ENCODE measurements at places on chromosomes 2 and 18.

- no peak for DNase-seq
Measured at GRCh38 chr2:54570925-54571694, 115.0 kb downstream of the SPTBN1 start.

DNA sequence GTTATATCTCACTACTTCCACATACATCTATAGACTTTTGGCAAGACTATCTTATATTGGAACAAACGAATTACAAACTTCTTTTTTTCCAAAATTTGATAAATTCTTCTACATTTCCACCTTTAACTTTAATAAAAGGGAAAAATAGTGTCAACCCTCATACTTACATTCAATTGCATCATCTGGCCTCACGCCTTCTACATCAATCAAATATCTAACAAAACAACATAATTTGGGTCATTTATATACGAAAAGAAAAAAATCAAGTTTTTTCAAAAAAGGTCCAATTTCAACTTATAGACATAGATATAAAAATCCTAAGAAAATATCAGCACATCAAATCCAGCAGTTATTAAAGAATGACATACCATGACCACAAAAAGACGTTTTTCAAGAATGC is 12.9 kb downstream of the DUSP11 start:
- DNase-seq, result no peak

DNA sequence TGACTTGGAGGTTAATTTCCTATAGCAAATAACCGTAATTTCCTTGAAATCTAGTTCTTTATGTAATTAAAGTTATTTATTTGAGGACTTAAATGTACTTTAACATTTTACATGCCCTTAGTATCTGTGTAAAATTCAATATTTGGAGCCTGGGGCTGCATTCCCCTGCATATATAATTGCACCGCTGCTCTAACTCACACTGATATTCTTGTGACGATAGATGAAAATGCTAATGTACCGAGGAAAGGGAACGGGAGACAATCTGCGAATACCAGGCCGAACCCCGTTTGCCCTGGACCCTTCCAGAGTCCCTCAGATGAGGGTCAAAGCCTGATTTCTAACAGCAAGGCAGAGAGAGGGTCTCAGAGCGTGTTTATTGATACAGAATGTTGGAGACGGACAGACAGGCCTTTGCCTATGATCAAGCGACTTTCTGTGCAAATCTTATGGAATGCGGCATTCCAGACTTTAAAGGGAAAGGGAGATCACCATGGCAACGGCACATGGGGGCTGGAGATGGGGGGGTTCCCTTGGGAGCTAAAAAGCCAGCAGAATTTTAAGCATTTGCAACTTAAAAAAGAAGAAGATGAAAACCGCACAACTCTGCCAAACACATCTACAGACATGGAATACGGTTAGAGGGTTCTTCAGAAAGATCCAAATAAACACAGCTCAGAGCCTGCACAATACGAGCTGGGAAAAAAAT is 57.6 kb upstream of the TWIST2 start:
- DNase-seq, result no peak

- no peak for DNase-seq
Measured at GRCh38 chr2:50648041-50648700, 383.8 kb downstream of the NRXN1 start.

DNA sequence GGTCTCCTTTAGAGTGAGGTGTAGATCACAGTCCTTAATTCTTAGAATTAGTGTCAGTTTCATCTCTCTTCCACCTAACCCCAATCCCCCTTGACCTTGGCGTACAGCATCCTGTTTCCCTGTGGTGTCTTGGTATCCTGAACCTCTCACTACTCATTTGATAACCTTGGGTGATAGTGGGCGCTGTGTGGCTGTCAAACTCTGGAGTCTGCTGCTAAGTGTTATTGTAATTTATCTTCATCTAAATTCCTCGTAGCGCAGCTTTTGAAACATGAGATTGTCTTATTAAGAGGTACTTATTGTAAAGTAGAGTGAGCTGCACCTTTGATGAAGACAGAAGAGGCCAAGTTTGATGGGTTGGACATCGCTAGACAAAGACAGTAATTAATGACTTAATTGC is 222.6 kb upstream of the SPRED2 start:
- DNase-seq, result no peak

GRCh38 chr18:48919547-48919946 is 31.2 kb downstream of the SMAD7 start:
- no peak for DNase-seq

DNA sequence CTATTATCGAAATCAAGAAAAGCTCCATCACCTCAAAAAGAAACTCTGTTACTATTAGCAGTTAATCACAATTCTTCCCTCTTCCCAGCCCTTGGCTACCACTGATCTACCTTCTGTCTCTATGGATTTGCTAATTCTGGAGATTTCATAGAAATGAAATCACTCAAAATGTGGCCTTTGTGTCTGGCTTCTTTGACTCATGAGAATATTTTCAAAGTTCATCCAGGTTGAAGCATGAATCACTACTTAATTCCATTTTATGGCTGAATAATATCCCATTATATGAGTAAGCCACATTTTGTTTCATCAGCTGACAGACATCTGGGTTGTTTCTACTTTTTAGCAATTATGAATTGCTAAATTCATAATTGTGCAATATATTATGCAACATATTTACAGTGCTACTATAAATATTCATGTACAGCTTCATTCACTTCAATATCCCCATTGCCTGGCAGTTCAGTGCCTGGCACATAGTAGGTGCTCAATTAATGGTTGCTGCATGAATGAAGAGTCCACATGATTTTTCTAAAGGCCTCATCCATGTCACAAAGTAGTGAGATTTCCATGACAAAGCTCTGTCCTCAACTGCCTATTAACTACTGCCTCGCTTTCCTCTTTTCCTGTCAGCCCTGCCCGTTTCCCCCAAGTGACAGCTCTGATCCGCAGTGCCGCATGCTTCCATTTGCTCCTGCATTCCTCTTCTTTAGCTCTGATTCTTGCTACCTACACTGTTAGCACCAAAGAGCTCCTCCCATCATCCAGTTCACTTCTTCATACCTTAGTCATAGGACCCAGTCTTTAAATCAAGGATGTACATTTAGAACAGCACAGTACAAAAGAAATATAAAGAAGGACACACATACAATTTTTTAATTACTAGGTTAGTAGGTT is 32.8 kb downstream of the CCDC93 start:
- no peak for DNase-seq

DNA sequence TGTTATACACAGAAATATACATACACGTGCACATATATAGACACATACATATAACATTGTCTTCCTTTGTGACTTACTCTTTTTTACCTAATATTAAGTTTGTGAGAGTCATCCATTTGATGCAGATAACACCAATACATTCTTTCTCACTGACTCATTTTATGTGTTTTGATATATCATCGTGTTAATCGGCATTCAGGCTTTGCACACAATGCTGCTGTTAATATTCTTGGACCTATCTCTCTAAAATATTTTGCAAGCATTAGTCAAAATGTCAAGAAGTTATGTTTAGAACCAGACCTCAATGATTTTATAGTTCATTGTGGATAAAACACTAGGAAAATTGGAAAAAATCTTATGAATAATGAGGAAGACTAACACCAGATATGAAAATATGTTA is 441.1 kb downstream of the LRATD1 start:
- DNase-seq, result no peak

DNA sequence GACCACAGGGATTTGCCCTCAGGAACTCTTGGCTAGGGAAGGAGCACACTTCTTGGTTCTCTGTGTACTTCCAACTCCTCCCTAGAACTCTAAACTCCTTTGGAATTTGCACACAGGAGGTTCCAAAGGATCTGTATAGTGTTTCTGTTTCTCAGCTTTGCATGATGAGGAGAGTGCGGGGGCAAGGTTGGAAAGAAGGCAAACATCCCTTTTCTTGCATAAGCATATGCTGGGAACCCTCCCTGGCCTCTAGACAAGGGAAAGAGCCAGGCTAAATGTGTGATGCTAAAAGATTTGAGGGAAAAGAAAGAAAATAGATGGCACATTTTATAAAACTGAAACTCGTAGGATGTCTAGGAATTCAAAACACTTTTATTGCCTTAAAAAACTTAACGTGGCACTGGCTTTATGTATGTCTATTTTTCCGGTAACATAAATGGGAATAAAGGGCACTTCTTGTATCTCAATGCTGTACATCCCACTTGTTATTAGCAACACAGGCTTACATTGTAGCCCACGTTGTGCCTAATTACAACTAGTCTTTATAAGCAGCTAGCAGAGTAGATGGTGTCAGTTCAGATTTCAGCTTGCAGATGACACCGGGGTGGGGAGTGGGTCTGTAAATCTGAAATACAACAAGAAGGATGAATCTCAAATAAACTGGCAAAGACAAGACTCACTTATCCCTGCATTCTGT is 165.8 kb downstream of the GPD2 start:
- no peak for DNase-seq

GRCh38 chr2:105753380-105753779 is 8.7 kb downstream of the NCK2 start:
- no peak for DNase-seq

DNA sequence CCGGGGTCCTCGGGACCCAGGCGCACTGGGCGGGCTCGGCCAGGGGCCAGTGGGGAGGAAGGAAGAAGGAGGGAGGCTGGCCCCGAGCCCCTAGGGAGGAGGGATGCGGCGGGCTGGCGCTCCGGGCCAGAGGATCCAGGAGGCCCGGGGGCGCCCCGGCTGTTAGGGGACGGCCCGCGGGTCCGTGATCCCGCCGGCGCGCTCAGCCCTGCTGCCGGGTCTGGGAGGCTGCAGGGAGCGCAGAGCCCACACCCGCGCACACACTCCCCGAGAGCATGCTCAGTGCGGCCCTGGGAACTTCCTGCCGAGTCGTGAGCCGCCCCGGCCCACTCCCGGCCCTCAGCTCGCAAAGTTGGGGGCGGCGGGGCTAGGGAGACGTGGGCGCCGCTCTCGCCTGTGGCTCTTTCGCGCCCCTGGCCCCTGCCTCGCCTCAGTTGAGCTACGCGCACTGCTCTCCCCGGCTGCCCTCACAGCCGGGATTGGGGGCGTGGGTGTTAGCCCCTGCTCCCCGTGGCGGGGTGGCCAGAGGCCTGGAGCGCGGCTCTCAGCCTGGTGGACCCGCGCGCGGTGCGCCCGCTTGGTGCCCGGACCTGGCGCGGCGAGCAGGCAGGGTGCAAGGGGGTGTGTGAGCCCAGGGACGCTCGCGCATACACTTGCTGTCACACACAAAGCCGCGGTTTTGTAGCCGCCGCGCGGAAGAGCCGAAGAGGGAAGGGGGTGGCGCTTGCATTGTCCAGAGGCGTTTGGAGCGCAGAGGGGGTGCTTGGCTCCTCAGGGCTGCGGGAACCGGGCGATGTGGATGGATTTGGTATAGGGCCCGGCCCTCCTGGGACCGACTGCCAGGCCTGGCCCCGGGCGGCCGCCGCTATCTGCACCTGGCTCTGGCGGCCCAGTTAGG is 132.9 kb upstream of the MGAT5 start:
- DNase-seq, result no peak

DNA sequence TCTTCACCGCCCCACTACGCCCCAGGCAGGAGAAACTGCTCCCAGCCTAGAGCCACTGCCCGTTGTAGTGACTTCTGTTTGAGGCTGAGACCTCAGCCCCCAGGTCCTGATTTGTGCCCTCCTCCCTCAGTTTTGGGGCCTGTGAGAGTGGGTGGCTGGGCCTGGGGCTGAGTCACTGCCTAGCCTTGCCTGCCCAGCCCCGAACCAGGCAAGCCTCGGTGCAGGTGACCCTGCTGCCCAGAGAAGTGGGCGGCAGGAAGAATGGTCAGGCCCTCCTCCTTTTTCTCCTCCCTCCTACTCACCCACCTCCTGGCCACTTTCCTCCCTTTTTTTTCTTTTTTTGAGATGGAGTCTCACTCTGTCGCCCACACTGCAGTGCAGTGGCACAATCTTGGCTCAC is 66.6 kb downstream of the ZFP36L2 start:
- DNase-seq, result no peak
